Coronary artery (tissue), 2 donors: ENCODE measurements at places on chromosomes 6 and 20.

- DNase-seq: peak; percentile 49
These were observed 118.2 kb downstream of the CD83 start for GRCh38 chr6:14235653-14236356.

DNA sequence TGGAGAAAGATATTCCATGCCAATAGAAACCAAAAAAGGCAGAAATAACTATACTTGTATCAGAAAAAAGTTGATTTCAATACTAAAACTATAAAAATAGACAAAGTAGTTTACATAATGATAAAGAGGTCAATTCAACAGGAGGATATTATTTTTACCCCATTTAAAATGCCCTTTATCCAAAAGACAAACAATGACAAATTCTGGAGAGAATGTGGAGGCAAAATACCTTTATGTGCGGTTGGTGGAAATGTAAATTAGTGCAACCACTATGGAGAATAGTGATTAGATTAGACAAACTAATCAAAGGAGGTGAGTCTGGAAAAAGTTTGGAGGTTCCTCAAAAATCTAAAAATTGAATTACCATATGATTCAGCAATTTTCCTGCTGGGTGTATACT is 1262.3 kb downstream of the GRIK2 start:
- no peak for DNase-seq

DNA sequence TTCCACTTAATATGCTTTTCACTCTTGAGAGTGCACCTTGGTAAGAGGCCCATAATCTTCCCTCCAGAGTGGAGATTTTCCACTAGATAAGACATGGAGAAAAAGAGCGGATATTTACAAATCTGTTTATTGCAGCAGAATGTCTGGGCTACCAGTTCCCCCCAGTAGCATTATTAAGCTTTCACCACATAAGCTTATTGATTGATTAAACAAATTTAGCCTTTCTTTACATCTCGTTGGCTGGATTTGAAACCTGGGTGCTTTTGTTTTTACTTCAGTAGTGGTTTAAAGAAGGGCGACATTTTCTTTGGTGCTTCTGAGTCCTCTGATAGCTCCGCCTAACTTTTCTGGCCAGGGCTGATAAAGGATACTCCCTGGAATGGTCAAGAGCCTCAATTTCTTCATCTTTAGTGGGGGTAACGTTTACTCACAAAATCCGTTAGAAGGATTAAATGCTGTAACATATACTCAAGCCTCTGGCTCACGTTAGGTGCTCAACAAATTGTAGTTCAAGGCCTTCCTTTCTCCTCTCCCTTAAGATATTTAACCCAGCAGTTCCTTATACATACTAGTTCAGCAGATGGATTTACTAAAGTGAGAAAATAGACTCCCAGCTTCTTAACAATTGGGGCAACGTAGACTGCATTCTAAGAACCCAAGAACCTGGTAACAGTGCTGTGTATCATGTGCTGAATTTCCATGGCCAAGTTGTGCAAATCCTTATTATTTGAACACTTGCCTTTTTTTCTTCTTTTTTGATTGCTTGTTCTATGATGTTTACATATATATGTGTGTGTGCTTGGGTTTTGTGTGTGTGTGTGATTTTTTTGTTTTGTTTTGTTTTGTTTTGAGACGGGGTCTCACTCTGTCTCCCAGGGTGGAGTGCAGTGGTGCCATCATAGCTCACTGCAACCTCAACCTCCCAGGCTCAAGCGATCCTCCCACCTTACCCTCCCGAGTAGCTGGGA is 91.4 kb downstream of the RREB1 start:
- no peak for DNase-seq

DNA sequence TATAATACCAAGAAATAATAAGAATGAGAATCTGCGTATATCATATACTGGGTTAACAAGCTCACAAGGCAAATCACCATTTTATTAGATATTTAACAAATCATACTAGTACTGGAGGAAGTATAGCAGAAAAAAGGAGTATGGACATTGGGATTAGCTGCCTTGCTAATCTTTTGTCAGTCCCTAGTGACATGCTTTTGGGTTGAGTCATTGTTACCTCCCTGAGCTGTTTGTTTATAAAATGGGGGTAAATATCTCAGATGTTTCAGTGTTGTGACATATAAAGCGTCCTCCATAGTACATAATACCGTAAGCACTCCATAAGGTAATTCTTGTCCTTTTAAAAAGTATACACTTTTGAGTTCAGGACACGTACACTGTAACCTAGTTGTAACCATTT is 107.0 kb downstream of the ESR1 start:
- no peak for DNase-seq

- DNase-seq: no peak
These were observed 285.6 kb downstream of the SAMD5 start for GRCh38 chr6:147793871-147794643.
